NCI-H524 treated with DMSO at 0.1 percent for 48 hours (cell line): ENCODE measurements at places on chromosomes 5 and 9.
A peak's percentile ranks its signal among the peaks of the same experiment; 100 is the strongest.

GRCh38 chr5:142013734-142014521 is 1.1 kb upstream of the GNPDA1 start:
- DNase-seq, result no peak

- no peak for DNase-seq
Measured at GRCh38 chr9:73129941-73130685, 21.6 kb upstream of the ANXA1 start.

DNA sequence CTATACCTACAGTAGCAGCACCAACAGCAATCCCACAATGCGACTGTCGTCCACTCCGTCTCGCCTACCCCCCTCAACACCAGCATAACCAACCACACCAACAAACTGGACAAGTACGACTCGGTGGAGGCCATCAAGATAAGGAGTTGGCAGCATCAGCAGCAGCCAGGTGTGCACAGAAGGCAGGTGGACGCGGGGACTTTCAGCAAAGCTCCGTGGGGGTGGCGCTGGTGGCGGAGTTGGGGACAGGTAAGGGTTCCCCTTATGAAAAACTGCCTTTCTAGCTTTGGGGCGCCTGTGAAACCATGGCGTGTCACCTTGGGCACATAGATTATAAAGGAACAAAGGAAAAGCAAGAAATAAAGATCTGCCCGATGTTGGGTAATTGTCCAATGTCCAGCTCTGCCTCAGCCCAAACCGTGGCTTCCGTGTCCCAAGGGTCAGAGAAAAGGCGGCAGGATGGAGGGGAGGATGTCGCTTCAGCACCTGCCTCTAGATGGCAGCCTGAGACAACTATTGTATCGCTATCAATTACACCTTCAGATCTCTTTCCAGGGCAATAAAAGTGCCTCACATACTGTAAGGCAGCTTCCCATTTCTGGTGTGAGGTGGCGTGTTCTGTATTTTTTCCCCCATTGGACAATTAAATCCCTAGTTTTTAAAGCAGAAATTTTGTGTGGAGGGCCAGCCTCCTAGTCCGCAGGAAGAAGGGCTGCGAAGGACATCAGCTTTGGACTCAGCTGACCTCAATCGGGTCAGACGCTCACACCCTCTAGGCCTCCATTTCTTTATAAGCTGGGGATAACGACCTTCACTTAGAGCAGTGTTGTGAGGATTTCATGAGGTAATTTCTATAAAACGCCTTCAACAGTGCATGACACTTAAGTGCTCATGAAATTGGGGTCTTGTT is 58.8 kb downstream of the MTRR start:
- DNase-seq, result peak; percentile 41

DNA sequence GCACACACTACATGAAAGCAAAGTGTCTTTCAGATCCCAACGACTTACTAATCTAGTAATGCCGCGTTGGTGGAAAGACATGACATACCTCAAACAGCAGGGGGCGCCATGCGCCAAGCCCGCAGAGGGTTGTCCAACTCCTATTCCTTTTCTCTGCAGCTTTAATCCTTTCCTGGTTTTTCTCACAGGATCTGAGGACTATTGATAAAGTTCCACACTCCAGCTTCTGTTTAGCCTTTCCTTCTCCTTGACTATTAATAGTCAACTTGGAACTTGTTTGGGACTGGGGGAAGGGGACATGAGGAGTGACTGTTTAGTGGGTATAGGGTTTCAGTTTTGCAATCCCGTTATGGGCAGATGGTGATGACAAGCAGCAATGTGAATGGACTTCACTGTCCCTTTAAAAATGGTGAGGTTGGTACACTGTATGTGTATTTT is 62.9 kb downstream of the OTULIN start:
- peak; percentile 72 for DNase-seq

DNA sequence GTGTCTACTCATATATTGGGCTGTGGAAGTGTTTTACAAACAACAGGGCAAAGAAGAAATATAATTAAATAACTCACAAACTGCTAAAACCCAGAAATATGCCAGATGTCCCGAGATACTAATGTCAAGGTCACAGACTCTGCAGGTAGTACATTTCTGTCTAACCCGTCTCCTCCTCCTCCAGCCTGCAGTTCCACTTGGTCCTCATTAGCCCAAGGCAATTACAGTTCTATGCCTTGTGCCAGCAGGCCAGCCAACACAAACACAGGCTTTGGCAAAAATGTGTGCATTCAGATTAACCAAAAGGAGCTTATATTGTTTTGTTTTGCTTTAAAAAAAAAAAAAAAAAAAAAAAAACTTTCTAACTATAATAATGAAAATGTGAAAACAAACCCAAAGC is 148.8 kb downstream of the MYO10 start:
- DNase-seq, result no peak

GRCh38 chr9:35518225-35518821 is 28.4 kb downstream of the RUSC2 start:
- no peak for DNase-seq

DNA sequence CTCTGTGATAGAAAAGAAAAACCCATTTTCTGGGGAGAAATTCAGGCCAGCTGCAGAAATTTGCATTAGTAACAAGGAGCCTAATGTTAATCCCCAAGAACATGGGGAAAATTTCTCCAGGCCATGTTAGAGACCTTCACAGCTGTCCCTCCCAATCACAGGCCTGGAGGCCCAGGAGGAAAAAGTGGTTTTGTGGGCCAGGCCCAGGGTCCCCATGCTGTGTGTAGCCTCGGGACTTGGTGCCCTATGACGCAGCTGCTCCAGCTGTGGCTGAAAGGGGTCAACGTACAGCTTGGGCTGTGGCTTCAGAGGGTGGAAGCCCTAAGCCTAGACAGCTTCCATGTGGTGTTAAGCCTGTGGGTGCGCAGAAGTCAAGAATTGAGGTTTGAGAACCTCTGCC is 27.0 kb upstream of the C7 start:
- DNase-seq, result no peak

GRCh38 chr9:19660019-19660418 is 128.8 kb downstream of the SLC24A2 start:
- DNase-seq, result no peak

DNA sequence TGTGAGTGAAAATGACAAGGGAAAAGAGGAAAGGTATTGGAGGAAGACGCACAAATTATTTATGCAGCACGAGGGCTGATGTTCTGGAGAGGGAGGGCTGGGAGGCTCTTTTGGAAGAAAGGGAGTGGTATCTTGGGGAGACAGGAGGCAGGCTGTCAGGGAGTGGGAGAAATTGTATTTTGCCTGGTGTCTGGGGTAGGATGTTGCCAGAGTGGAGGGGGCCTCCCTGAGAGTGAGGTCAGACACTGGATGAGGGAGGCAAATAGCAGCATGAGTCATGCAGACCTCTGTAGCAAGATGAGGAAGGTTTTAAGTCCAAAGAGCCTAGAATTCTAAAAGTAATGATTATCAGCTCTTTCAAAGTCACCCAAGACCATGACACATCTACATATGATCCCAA is 158.0 kb downstream of the DMRT2 start:
- no peak for DNase-seq

- DNase-seq, result no peak
Measured at GRCh38 chr9:5514617-5515260, 4.4 kb downstream of the PDCD1LG2 start.

- no peak for DNase-seq
Measured at GRCh38 chr9:130688072-130688471, 5.5 kb upstream of the EXOSC2 start.

GRCh38 chr9:90702441-90702955 is 59.9 kb upstream of the DIRAS2 start:
- DNase-seq, result no peak

DNA sequence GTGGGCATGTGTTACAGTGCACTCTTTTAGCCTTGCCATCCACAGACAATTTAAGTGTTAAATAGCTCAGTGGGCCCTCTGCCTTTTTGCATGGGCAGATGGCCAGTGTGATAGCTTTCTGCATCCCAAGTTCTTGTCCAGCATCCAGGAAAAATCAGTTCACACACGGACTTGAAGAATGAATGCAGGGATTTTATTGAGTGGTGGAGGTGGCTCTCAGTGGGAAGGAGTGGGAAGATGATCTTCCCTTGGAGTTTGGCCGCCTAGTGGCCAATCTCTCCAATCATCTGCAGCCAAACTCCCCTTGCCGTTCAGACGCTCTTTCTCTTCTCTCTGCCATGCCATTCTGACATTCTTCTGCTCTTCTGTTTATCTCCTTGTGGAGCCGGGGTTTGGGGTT is 322.4 kb upstream of the GRAMD2B start:
- DNase-seq, result no peak

GRCh38 chr9:90598191-90598590 is 44.4 kb downstream of the DIRAS2 start:
- no peak for DNase-seq

GRCh38 chr9:81022177-81022576 is 667.2 kb downstream of the TLE1 start:
- no peak for DNase-seq
